Endodermal cell (in vitro differentiated cells): ENCODE measurements at places on chromosomes 2 and 18. TPM values are rescaled to one million over a fixed set of nuclear protein-coding genes. Genes with fewer than 3 reads are reported as not detected.

AQP12A gene
- not detected in 3 replicates for total RNA-seq

PLEK gene
- not detected in 2 replicates for total RNA-seq

CNTNAP5 gene
- total RNA-seq = 0.70 and 1.2 TPM in 2 replicates

LRRC30 gene
- total RNA-seq = not detected in 2 replicates

ASXL3 gene
- 0.29 to 0.71 TPM (median 0.45 TPM) in 3 replicates for total RNA-seq

C2orf74 gene
- total RNA-seq = 10.2 and 11.6 TPM in 2 replicates

TANC1 gene
- 2.9 to 10.8 TPM (median 3.4 TPM) in 3 replicates for total RNA-seq

NEU2 gene
- not detected in 2 replicates for total RNA-seq

FAM228B gene
- total RNA-seq = 12.8 to 14.6 TPM (median 14.1 TPM) in 3 replicates

ACTG2 gene
- total RNA-seq = 1.6 and 3.1 TPM in 2 replicates

PFN4 gene
- total RNA-seq = 0.52 TPM in 1 of 2 replicates, not detected in the other

COL4A3 gene
- 2.1 and 2.4 TPM in 2 replicates for total RNA-seq

- no peak overlapping the region for H3K27ac ChIP-seq
- H3K4me3 ChIP-seq = no peak overlapping the region
- H3K27me3 ChIP-seq = no peaks in the 10 kb centered on the region
Observed at GRCh38 chr2:227134591-227134990, 29.4 kb downstream of the COL4A4 start.

DNA sequence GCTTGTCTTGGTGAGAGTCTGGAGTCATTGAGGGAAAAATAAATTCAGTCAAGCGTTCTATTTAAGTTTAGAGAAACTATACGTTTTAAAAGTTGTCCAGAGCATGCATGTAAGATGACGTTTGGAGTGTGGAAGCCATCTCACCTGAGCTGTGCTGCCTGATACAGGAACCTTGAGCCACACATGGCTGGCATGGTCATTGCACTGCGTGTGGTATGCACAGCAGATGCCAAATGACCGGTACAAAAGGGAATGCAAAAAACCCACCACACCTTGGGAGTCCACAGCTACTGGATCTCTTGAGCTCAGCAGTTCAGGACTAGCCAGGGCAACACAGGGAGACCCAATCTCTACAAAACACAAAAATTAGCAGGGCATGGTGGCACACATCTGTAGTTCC lies 4.3 kb downstream of the MZT2B start:
- H3K4me1 ChIP-seq = no peaks in the 10 kb centered on the region
- no peak overlapping the region for H3K27ac ChIP-seq
- no peak overlapping the region for H3K4me3 ChIP-seq
- H3K27me3 ChIP-seq = no peaks in the 10 kb centered on the region
- DNase-seq = no peak

DNA sequence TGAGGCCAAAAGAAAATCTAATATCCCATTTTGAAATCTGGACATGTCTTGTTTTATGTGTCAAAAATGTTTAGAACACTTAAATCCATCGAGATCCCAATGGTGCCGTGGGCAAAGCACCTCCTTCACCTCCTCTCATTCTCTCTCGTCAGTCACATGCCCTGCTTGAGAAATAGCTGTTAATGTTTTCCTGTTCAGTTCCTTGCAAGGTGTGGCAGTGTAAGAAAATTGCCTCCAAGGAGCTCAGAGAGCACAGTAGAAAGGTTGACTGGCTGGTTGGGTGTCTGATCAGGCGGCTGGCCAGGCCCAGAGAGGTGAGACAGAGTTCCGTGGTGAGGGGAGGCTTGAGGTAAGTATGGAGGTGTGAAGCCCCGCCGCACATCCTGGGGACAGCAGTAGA lies 210.2 kb downstream of the TSN start:
- no peak for DNase-seq
- H3K4me3 ChIP-seq = no peak overlapping the region
- peaks cover 5% of the 10 kb centered on the region for H3K27me3 ChIP-seq
- H3K27ac ChIP-seq = no peak overlapping the region
- no peaks in the 10 kb centered on the region for H3K36me3 ChIP-seq

GRCh38 chr2:216842636-216843035 lies 17.2 kb downstream of the TNP1 start:
- no peaks in the 10 kb centered on the region for H3K36me3 ChIP-seq
- H3K27ac ChIP-seq = no peak overlapping the region
- DNase-seq = no peak
- no peaks in the 10 kb centered on the region for H3K27me3 ChIP-seq
- no peak overlapping the region for H3K4me3 ChIP-seq
- no peaks in the 10 kb centered on the region for H3K4me1 ChIP-seq

GRCh38 chr18:5175378-5175777 lies 21.7 kb downstream of the AKAIN1 start:
- H3K4me1 ChIP-seq = no peaks in the 10 kb centered on the region
- no peaks in the 10 kb centered on the region for H3K27me3 ChIP-seq
- no peak overlapping the region for H3K27ac ChIP-seq

DNA sequence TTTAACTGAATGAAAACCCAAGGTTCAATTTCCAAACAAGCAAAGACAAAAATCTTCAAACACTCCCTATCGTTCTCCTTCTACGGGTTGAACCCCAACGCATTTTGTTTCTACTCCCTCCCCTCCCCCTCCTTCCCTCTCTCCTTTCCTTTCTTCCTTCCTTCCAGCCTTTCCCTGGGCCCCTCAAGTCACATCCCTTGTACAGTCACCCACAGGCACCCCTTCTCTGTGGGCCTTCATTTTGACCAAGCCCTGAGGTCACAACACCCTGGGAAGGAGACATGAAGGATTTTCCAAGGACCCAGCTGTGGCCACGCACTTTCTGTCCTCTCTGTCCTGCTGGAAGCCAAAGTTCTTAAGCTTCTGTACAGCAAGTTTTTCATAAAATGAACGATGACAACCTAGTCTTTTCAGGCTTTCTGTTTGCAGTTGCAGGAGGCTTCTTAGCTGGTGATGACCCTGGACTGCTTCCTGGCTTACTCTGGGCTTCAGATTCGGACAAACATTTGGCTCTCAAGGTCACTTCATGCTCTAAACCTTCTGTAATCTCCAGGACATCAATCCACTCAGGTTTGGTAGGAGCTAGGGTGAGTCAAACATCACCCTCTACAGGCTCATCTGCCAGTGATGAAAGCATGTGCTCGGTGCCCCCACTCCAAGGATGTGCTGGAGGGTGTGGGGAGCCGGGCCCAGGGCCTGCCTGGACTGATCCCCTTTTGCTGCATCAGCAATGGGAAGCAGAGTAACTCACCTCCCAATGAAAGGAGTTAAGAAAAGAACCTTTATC lies 25.5 kb downstream of the TMEM247 start:
- no peak for DNase-seq
- H3K4me1 ChIP-seq = no peaks in the 10 kb centered on the region
- no peaks in the 10 kb centered on the region for H3K27me3 ChIP-seq
- H3K27ac ChIP-seq = no peak overlapping the region
- H3K36me3 ChIP-seq = no peaks in the 10 kb centered on the region

- no peak for DNase-seq
- no peak overlapping the region for H3K4me3 ChIP-seq
- H3K4me1 ChIP-seq = no peaks in the 10 kb centered on the region
- peaks cover 58% of the 10 kb centered on the region for H3K27me3 ChIP-seq
Observed at GRCh38 chr2:144645083-144645778, 125.3 kb upstream of the ZEB2 start.

DNA sequence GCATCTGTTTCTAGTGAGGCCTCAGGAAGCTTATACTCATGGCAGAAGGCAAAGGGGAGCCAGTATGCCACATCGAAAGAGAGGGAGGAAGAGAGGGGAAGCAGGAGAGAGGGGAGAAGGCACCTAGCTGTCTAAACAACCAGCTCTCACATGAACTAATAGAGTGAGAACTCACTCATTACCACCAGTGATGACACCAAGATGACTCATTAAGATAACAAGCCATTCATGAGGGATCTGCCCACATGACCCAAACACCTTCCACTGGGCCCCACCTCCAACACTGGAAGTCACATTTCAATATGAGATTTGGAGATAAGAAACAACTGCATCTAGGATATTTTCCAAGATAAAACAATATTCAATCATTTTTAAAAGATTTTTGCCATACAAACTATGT lies 753.9 kb upstream of the ZEB2 start:
- no peak overlapping the region for H3K27ac ChIP-seq
- H3K4me1 ChIP-seq = no peaks in the 10 kb centered on the region
- DNase-seq = no peak
- no peaks in the 10 kb centered on the region for H3K36me3 ChIP-seq
- H3K4me3 ChIP-seq = no peak overlapping the region
- H3K27me3 ChIP-seq = no peaks in the 10 kb centered on the region

DNA sequence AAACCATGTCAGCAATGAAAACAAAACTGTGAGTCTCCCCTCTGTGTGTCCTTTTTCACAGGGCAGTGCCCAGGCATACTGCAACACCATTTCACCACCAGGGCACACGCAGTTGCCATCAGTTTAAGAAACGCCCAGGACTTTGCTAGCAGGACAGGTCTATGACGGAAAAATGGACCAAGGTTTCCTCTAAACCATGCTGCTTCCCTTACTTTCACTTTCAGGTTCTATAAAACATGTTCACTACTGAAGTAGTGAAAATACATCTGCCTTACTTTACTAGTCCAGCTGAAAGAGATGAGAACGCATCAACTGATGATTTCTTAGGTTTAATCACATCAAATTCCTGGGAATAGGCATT lies 110.5 kb downstream of the TCF4 start:
- no peaks in the 10 kb centered on the region for H3K36me3 ChIP-seq
- no peak for DNase-seq
- H3K27me3 ChIP-seq = no peaks in the 10 kb centered on the region
- H3K4me3 ChIP-seq = no peak overlapping the region
- H3K4me1 ChIP-seq = no peaks in the 10 kb centered on the region
- no peak overlapping the region for H3K27ac ChIP-seq

GRCh38 chr2:198657512-198658121 lies 800.1 kb downstream of the SATB2 start:
- H3K27ac ChIP-seq = no peak overlapping the region
- no peaks in the 10 kb centered on the region for H3K4me1 ChIP-seq

DNA sequence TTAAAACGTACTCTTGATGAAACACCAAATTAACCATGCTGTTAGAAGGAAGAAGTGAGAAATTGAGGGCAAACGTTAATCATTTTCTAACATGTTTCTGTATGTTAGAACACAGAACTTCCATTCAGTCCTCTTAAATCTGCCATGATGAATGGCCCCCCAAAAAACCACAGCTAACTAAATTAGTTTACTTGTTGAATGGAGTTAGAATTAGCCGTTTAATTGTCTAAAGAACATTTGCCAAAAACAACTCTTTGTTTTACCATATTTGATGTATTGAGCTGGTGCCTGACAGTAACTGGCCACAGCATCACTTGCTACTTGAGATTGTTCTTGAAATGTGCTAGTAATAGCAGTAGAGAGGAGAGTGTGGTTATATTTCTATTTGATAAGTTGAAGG lies 12.7 kb downstream of the CCNYL1 start:
- no peaks in the 10 kb centered on the region for H3K27me3 ChIP-seq
- peaks cover 23% of the 10 kb centered on the region for H3K36me3 ChIP-seq
- no peak for DNase-seq

- no peak overlapping the region for H3K27ac ChIP-seq
- H3K4me3 ChIP-seq = no peak overlapping the region
- no peak for DNase-seq
- no peaks in the 10 kb centered on the region for H3K27me3 ChIP-seq
- no peaks in the 10 kb centered on the region for H3K36me3 ChIP-seq
- peaks cover 25% of the 10 kb centered on the region for H3K4me1 ChIP-seq
Observed at GRCh38 chr18:28793901-28794300, 617.0 kb upstream of the CDH2 start.

GRCh38 chr2:173962583-173963110 lies 2.5 kb downstream of the SP3 start:
- DNase-seq = no peak
- H3K27ac ChIP-seq = no peak overlapping the region
- peak overlapping the region; percentile 94 for H3K4me3 ChIP-seq

DNA sequence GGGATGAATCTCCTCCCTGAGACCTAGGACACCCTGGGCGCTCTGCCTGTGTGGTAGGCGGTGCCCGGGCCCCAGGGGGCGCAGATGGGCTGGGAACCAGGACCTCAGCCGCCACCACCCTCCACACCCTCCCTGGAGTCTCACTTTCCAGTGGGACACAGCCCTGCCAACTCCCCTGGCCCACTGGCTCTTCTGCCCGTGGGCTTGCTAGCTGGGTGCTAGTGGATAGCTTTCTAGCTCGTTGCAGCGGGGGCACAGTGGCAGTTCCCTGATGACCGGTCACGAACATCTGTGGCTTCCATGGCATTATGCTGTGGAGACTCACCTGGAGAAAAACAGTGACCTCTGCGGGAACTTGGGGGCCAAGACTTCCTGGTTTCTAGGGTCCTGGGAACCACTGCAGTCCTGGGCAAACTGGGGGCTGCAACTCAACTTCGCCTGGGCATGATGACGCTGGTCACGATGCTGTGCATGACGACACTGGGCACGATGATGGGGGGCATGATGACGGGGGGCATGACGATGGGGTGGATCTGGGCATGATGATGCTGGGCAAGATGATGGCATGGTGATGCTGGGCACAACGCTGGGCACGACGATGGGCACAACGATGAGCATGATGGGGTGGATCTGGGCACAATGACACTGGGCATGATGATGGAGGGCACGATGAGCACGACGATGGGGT lies 31.0 kb upstream of the ALLC start:
- no peak overlapping the region for H3K27ac ChIP-seq
- H3K27me3 ChIP-seq = peaks cover 7% of the 10 kb centered on the region
- peak; percentile 39 for DNase-seq
- no peaks in the 10 kb centered on the region for H3K36me3 ChIP-seq
- H3K4me3 ChIP-seq = no peak overlapping the region
- no peaks in the 10 kb centered on the region for H3K4me1 ChIP-seq

GRCh38 chr18:56379256-56379655 lies 259.1 kb downstream of the TXNL1 start:
- no peaks in the 10 kb centered on the region for H3K36me3 ChIP-seq
- H3K4me3 ChIP-seq = no peak overlapping the region
- no peaks in the 10 kb centered on the region for H3K27me3 ChIP-seq
- DNase-seq = no peak

DNA sequence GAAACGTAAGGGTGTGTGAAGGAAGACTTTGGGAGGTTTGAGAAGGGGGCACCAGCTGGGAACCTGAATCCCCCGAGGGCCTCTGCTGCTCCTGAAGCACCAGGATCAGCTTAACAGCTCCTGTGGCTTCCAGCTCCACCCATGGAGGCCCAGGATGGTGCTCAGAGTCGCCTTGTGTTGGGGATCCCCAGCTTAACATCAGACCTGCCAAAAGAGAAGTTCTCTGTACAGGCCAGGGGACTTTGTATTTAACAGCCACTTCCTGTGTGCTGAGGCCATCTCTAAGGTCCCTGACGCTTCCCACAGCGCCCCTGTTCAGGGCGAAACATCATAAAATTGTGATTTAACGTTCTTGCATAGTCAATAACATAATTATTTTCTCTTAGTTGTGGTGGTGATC lies 77.5 kb downstream of the NCK2 start:
- H3K36me3 ChIP-seq = peaks cover 15% of the 10 kb centered on the region
- no peak for DNase-seq
- H3K4me1 ChIP-seq = peaks cover 3% of the 10 kb centered on the region
- peaks cover 24% of the 10 kb centered on the region for H3K27me3 ChIP-seq
